ENCODE measurements at places on chromosomes 1 and 21. TPM values are rescaled to one million over a fixed set of nuclear protein-coding genes. Genes with fewer than 3 reads are reported as not detected.

Gene FAM89A
- 2.2 TPM for total RNA-seq

Gene KLF17
- total RNA-seq, result not detected

Gene CFAP141
- total RNA-seq, result not detected

Gene SFPQ
- total RNA-seq, result 266 TPM

Gene PDC
- total RNA-seq, result not detected

Gene DMRTA2
- not detected for total RNA-seq

Gene ITLN2
- total RNA-seq, result not detected

Gene CLK2
- 43.6 TPM for total RNA-seq

Gene MFAP2
- total RNA-seq, result 12.9 TPM

Gene LRRC39
- 0.26 TPM for total RNA-seq

Gene TFF2
- total RNA-seq, result 1.1 TPM

Gene OR10J1
- total RNA-seq, result not detected

Gene RGS13
- total RNA-seq, result not detected

Gene WNT4
- 0.92 TPM for total RNA-seq

Gene NEK7
- total RNA-seq, result 53.0 TPM

Gene HSPA6
- 0.44 TPM for total RNA-seq

Gene NENF
- 72.4 TPM for total RNA-seq

Gene SFT2D2
- 68.1 TPM for total RNA-seq

Gene ORC1
- 14.3 TPM for total RNA-seq

Gene HCN3
- total RNA-seq, result 7.8 TPM

Gene MINDY1
- 15.8 TPM for total RNA-seq

Gene PPM1J
- total RNA-seq, result 0.51 TPM

Gene SERPINC1
- total RNA-seq, result 0.64 TPM

Gene CFAP74
- not detected for total RNA-seq

Gene IQCC
- 4.4 TPM for total RNA-seq

Gene DFFB
- 3.0 TPM for total RNA-seq

Gene PLA2G2A
- not detected for total RNA-seq

Gene GNAT2
- total RNA-seq, result 0.44 TPM

Gene ATF6
- 16.4 TPM for total RNA-seq

Gene MYOG
- not detected for total RNA-seq

Gene FAM229A
- total RNA-seq, result 6.7 TPM

Gene FAM72D
- total RNA-seq, result 12.8 TPM

Gene PGLYRP3
- not detected for total RNA-seq

Gene CRP
- total RNA-seq, result 0.90 TPM

Gene TTC22
- total RNA-seq, result 0.10 TPM

Gene IFNLR1
- 1.0 TPM for total RNA-seq

Gene ZNF648
- not detected for total RNA-seq

Gene ITPKB
- 10.9 TPM for total RNA-seq

Gene FCAMR
- not detected for total RNA-seq

Gene CASQ2
- total RNA-seq, result not detected

Gene PRAMEF15
- total RNA-seq, result not detected

Gene WDR64
- not detected for total RNA-seq

Gene S100A1
- 2.9 TPM for total RNA-seq

Gene DPT
- total RNA-seq, result not detected

Gene PROX1
- 0.13 TPM for total RNA-seq

Gene KANK4
- total RNA-seq, result 0.18 TPM

Gene TMEM200B
- total RNA-seq, result 2.1 TPM

Gene SYNC
- 1.3 TPM for total RNA-seq

All from Panc1 (cell line).